Fibroblast of skin of left biceps (primary cell): ENCODE measurements at places on chromosomes 4 and X.

DNA sequence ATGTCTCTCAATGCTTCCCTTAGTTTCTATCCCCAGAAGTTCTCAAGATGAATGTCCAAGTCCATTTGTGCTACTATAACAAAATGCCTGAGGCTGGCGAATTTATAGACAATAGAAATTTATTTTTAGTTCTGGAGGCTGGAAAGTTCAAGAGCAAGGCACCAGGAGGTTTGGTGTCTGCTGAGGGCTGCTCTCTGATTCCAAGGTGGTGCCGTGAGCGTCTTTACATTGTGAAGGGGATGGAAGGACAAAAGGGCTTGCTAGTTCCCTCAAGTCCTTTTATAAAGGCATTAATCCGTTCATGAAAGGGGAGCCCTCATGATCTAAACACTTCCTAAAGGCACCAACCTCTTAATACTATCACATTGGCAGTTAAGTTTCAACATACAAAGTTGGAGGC, 12.3 kb downstream of the TRIM2 start:
- DNase-seq = no peak

DNA sequence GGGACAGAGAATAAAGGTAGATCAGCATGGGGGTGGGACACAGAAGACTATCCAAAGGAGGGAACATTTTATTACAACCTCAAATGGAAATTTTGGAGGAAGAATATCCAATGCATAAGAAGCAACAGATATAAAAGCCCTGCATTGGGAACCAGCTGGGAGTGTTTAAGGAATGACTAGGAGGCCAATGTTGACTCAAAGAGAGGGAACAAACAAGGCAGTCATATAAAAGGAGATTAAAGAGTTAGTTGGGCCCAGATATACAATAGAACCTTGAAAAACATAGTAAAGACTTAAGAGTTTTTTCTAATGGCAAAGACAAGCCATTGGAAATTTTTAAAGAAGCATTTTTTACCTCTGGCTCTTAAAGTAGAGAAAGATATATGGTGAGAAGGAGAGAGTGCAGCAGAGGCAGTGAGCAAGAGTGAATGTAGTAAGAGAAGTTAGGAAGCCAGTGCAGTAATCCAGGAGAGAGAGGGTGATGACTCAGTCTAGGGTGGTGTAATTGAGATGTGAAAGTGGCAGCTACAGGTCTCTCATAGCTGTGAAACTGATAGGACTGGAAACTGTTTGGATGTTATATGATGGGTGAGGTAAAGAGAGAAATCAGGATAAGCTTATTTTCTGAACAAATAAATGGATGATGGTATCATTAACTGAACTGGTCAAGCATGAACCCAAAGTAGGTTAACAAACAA, 182.2 kb upstream of the ATOH1 start:
- no peak for DNase-seq

- DNase-seq = no peak
These were observed 37.7 kb downstream of the MTTP start for GRCh38 chr4:99612281-99612680.

GRCh38 chr4:141238186-141238585, 17.5 kb downstream of the ZNF330 start:
- DNase-seq = no peak

DNA sequence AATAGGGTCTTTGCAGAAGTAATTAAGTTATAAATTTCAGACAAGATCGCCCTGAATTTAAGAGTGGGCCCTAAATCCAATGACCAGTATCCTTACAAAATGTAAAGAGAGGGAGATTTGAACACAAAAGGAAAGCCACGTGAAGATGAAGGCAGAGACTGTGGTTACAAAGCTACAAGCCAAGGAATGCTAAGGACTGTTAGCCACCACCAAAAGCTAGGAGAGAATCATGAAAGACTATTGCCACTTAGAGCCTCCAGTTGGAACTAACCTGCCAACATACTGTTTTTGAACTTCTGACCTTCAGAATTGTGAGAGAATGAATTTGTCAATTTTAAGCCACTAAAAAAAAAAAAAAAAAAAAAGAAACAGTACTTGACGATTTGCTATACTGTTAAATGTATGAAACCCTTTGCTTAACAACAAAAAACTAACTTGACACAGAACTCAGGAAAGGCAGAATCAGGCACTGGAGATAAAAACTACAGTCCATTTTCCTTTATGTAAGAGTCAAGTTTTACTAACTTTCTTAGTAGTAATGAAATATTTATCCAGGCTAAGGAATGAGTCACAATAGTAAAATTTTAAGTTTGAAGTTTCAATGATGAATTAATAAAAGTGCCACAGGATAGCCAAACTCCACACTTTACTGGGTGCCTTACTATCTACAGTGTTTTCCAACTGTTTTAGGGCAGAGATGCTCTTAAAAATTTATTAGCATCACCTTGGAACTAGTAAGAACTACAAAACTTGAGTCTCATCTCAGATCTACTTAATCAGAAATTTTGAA, 25.1 kb downstream of the DHX15 start:
- no peak for DNase-seq

- no peak for DNase-seq
These were observed 194.6 kb upstream of the STK26 start for GRCh38 chrX:131828482-131828881.

DNA sequence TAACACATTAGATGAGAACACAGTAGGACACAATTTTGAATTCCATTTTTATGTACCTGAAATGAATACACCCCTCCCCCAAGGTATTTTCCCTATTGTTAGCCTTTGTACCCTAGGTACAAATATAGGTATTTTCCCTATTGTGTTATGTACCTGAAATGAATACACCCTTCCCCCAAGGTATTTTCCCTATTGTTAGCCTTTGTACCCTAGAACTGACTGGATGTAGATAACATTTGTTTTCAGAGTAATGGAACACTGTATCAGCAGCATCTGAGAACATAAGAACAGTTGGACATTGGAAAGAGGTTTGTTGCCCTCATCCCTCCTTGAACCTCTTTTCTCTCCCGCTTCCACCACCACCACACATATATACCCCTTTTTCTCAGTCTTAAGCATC, 37.6 kb downstream of the YIPF6 start:
- DNase-seq = no peak

GRCh38 chr4:47209833-47210232, 178.5 kb downstream of the GABRB1 start:
- DNase-seq = peak; percentile 39

GRCh38 chrX:153063315-153063714, 7.0 kb downstream of the PNMA3 start:
- DNase-seq = no peak

GRCh38 chr4:141761926-141762325, 125.5 kb downstream of the IL15 start:
- no peak for DNase-seq

DNA sequence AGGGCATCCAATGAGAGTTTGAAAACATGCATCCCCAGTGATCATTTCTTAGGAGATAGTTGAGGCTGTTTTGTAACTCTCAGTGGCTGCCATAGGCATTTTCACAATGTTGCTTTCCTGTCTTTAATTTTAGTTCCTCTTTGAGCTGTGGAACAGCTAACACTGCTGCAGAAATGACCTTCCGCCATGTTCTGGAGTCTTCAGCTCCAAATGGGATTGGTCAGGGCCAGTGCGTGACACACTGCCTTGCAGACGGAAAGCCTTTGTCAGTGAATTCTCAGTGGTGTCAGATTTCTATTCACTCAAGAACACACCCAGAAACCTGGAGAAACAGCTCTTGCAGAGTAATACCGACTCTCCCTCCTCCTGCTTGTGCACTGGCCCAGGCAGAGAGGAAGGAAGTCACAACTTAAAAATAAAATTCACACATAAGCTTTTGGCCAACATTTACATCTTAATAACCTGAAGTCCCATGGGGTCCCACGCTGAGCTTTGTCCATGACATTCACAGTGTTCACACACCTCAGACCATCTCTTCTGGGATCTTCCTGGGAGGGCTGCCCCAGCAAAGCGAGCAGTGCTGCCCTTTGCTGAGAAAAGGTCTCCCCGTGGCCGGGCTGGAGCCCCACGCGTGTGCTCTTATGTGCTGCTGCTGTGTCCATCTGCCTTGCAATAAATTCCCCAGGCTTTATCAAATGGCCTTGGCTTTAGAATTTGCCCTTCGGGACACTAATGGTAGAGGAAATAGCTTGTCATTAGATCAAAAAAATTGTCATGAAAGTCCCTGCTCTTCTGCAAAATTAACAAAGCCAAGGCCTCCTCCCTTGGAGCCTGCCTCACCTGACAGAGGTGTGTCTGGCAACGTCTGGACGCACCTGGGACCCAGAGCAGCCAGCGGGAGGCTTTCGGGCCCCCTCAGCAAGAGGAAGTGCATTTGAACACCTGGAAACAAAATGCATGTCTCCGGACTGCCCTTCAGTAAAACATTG, 126.8 kb downstream of the IRF2 start:
- no peak for DNase-seq

GRCh38 chr4:101232074-101232776, 115.1 kb downstream of the PPP3CA start:
- peak; percentile 57 for DNase-seq

DNA sequence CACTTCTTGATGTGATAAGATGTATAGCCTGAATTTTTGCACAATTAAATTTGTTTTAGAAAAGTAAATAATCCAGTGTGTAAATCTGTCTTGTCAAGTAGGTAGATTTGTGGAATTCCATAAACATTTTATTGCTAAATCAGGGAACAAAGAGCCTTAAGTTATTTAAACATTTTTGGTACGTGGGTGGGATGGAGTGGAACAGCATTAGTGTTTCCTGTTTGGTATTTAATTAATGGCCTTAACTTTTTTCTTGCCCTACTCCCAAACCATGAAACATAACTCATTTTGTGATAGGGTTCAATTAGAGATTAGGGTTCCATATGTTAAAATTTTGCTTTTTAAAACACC, 5.1 kb downstream of the NUDT9 start:
- DNase-seq = no peak

- DNase-seq = no peak
These were observed 81.8 kb downstream of the MTMR1 start for GRCh38 chrX:150774798-150775568.

GRCh38 chr4:123651066-123651465, 254.5 kb downstream of the SPRY1 start:
- no peak for DNase-seq

GRCh38 chrX:152343306-152343705, 107.8 kb downstream of the GABRA3 start:
- no peak for DNase-seq

- no peak for DNase-seq
These were observed 304.0 kb upstream of the BMP3 start for GRCh38 chr4:80726471-80726870.

DNA sequence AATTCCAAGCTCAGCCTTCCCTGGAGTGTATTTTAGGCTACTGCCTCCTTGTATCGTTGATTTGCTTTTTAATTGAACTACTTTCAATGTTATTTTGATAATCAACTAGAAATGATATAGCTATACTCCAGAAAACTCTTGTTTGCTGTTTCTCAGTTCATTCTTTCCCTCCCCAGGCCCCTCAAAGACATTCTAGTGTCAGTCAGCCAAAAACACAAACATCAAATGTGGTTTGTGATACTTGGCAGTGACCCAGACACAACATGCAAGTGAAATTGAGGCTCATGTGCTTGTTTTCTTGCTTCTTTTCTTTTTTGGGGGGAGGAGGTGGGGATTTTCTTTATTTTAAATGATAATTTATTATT, 7.6 kb downstream of the FAT4 start:
- no peak for DNase-seq

DNA sequence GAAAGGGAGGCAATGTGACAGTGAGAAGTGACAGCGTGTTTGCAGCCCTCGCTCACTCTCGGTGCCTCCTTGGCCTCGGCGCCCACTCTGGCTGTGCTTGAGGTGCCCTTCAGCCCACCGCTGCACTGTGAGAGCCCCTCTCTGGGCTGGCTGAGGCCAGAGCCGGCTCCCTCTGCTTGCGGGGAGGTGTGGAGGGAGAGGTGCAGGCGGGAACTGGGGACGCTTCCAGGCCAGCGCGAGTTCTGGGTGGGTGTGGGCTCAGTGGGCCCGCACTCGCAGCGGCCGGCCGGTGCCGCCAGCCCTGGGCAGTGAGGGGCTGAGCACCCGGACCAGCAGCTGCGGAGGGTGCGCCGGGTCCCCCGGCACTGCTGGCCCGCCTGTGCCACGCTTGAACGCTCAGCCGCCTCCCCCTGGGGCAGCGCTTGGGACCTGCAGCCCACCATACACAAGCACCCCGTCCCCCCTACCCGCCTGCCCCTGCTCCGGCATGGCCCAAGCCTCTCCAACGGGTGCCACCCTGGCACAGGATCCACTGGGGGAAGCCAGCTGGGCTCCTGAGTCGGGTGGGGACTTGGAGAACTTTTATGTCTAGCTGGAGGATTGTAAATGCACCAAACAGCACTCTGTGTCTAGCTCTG, 1142.8 kb upstream of the INTU start:
- DNase-seq = no peak

GRCh38 chr4:177485528-177485927, 43.3 kb upstream of the AGA start:
- peak; percentile 37 for DNase-seq

GRCh38 chr4:39937683-39938268, 39.9 kb downstream of the PDS5A start:
- DNase-seq = no peak

- no peak for DNase-seq
These were observed 35.9 kb upstream of the PPM1K start for GRCh38 chr4:88320224-88320779.

- peak; percentile 53 for DNase-seq
These were observed at the start of gene CFI for GRCh38 chr4:109801895-109802319. Gene CFI (minus strand): TSS chr4:109801999. CDS start chr4:109801971, 28 bp downstream.

DNA sequence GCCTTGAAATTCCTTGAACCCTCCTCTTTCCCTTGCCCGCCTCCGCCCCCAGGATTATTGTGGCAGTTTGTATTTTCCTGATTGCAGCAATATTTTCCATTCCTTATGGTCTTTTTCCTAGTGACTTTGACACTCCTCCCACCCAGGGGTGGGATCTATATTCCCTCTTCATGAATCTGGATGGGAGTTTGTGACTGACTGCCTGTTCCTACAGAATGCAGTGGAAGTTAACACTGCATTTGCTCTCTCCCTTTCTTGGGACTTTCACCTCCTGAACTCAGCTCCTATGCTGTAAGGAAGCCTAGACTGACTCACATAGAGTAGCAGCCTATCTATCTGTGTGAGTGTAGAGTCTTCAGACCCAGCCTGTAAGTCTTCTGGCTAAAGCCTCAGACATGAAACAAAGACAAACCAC, 2.2 kb downstream of the FUNDC2 start:
- DNase-seq = no peak

- no peak for DNase-seq
These were observed 10.8 kb upstream of the HERC5 start for GRCh38 chr4:88446124-88446523.

- no peak for DNase-seq
These were observed 82.9 kb downstream of the PDLIM5 start for GRCh38 chr4:94534401-94535312.

- DNase-seq = no peak
These were observed 19.5 kb upstream of the HADH start for GRCh38 chr4:107970063-107970798.
